RPMI7951 (cell line): ENCODE measurements at places on chromosomes 6 and 20.

GRCh38 chr20:1094751-1095150, 23.7 kb upstream of the PSMF1 start:
- DNase-seq, result no peak

DNA sequence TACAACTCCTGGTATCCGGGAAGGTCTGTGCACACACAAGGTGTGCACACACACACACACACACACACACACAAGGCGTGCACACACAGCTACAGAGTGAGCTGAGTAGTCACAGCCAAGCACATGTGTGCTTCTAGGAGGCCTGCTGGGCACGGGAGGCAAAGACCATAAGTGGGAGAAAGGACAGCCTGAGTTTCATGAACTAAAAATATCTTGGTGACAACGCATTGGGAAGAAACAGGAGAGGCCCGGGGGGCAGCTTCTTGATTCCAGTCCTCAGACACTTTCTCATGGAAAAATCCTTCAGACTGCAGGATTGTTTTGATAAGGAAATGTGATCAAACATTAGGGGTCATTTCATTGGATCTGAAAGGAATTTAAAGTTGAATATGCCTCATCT, 2.6 kb downstream of the TRAF3IP2 start:
- DNase-seq, result peak; percentile 93

DNA sequence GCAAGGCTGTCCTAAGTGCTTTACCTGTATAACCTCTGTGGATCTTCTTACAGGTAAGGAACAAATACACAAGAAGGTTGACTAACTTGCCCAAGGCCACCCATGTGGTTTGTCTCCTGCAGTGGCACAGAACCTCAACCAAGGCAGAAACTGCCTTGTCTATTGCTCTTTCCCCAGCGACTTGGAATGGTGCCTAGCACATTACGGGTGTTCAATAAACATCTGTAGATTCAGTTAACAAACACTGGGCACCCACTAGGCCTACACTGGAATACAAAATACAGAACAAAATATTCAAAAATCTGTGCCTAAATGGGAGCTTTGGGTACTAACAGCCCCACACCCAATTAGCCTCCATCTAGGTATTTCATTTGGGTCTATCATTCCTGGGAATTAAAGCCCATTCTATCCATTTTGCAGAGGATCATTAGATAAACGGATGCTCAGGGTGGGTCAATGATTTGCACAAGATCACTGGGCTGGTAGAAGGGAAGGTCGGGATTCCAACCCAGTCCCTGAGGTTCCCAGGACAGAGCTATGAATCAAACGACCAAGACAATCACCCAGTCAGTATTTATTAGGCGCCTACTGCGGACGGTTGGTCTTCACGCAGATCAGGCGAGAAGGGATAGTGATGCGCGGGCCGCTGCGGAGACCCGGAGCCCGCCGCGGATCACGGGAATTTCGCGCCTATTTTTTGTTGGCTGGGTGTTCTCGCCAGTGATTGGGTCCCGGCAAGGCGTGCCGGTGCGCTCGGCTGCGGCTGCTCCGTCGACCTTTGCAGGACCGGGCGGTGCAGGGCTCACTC, at the start of gene STK35:
STK35 (plus strand) TSS at position 771 of the 808 bp plus-strand sequence. CDS start 55 bp downstream, outside the sequence.
- DNase-seq, result peak; percentile 24

DNA sequence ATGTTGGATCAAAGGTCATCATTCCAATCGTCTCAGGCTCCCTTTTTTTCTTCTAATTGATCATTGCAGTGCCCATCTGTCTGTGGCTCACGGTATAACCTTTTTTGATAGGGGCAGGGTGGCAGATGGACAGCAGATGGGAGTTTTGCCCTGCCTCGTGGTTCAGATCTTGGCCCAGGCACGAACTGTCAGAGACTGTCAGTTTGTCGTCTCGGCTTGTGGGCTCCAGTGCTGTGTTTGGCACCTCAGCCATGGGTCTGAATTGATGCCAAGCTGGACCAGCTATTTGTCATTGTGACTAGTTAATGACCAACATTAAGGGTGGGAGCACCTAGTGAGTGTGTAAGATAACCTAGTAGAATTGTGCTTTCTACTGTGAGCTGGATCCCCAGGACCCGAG, 197.6 kb downstream of the PRL start:
- no peak for DNase-seq

DNA sequence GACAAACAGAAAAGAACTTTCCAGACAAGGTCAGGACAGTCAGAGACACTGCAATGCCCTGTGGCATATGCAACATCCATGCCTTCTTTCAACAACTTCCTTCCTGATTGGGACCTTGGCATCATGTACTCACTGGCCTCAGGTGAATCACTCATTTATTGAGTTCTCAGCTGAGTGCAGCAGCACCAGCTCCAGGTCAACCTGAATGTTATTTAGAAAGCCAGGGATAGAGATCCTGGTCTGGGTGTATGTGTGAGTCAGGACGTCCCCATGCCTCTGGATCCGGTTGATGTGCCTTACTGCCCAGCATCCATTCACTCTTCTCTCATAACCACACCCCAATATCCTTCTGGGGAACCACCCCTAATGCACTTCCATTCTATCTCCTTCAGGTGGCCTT, 54.4 kb downstream of the SNRNP48 start:
- no peak for DNase-seq

GRCh38 chr20:32563311-32564272, 21.5 kb downstream of the NOL4L start:
- DNase-seq, result no peak

- DNase-seq, result peak; percentile 18
Measured at GRCh38 chr6:38997128-38997761, 51.3 kb upstream of the GLP1R start.

GRCh38 chr6:84804720-84805119, 40.3 kb upstream of the TBX18 start:
- DNase-seq, result peak; percentile 32
